ENCODE measurements at places on chromosomes 2 and 18.

GRCh38 chr2:189569295-189569910 lies 11.2 kb downstream of the SLC40A1 start:
- H3K4me1 ChIP-seq: peaks cover 39% of the 10 kb centered on the region
- H3K36me3 ChIP-seq: peaks cover 20% of the 10 kb centered on the region
- peak overlapping the region; percentile 93 for H3K27ac ChIP-seq
- no peaks in the 10 kb centered on the region for H3K27me3 ChIP-seq

- H3K4me1 ChIP-seq: no peaks in the 10 kb centered on the region
- no peak overlapping the region for H3K4me3 ChIP-seq
- no peaks in the 10 kb centered on the region for H3K36me3 ChIP-seq
- no peaks in the 10 kb centered on the region for H3K27me3 ChIP-seq
- no peak overlapping the region for H3K27ac ChIP-seq
Measured at GRCh38 chr2:143068509-143068908, 60.7 kb upstream of the ARHGAP15 start.

DNA sequence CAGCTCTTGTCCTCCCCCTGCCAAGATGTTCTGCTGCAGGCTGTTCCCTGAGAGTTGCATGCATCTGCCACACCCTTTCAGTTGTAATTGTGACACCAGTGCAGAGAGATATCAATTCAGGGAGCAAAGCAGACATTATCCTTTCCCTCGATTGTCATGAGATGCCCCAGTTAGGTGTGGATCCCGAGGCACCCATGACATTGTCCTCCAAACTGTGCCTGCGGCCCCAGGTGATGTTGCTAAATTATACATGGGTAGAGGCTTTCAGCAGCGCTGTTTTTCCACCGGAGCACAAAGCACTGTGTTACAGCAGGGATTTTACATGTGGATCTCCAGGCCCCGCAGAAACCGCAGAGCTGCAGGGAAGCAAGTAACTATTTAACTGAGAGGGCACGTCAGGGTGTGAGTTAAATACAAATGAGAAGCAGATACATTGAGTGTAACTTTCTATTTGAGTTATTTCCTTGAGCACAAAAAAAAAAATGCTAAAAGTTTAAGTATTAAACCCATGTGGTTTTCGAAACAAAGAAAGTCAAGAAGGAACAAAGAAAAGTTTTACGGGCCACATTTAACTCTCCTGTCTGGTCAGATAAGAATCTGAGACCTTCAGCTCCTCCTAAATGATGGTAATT lies 90.3 kb upstream of the BCL2L11 start:
- no peak for DNase-seq
- peaks cover 8% of the 10 kb centered on the region for H3K4me1 ChIP-seq
- no peak overlapping the region for H3K4me3 ChIP-seq
- H3K36me3 ChIP-seq: no peaks in the 10 kb centered on the region

DNA sequence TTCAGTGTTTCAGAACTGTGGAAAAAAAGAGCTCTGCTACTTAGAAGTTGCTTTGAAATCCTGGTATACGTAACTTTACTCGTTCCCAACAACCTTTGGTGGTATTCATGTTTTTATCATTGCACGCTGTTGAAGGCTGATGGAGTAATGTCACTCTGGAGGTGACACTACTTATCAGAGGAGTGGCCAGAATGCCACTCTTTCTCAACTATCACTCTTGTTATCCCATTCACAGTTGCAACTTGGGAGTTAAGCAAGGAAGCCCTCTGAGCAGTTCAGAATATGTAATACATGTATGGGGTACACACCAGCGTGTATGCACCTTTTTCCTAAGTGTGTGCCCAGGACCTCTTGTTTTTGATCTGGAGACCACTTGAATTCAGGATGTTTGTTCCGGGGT lies 53.6 kb downstream of the TANC1 start:
- no peak overlapping the region for H3K27ac ChIP-seq
- no peaks in the 10 kb centered on the region for H3K27me3 ChIP-seq
- peaks cover 6% of the 10 kb centered on the region for H3K4me1 ChIP-seq
- no peak for DNase-seq

GRCh38 chr2:186130748-186131641 lies 355.1 kb upstream of the ZC3H15 start:
- no peak for DNase-seq
- no peaks in the 10 kb centered on the region for H3K36me3 ChIP-seq
- no peaks in the 10 kb centered on the region for H3K4me1 ChIP-seq
- H3K27me3 ChIP-seq: no peaks in the 10 kb centered on the region

GRCh38 chr18:57921708-57922107 lies 118.6 kb upstream of the ATP8B1 start:
- H3K4me1 ChIP-seq: peaks cover 1% of the 10 kb centered on the region
- no peaks in the 10 kb centered on the region for H3K36me3 ChIP-seq
- H3K4me3 ChIP-seq: no peak overlapping the region
- H3K27me3 ChIP-seq: peaks cover 9% of the 10 kb centered on the region
- no peak overlapping the region for H3K27ac ChIP-seq

DNA sequence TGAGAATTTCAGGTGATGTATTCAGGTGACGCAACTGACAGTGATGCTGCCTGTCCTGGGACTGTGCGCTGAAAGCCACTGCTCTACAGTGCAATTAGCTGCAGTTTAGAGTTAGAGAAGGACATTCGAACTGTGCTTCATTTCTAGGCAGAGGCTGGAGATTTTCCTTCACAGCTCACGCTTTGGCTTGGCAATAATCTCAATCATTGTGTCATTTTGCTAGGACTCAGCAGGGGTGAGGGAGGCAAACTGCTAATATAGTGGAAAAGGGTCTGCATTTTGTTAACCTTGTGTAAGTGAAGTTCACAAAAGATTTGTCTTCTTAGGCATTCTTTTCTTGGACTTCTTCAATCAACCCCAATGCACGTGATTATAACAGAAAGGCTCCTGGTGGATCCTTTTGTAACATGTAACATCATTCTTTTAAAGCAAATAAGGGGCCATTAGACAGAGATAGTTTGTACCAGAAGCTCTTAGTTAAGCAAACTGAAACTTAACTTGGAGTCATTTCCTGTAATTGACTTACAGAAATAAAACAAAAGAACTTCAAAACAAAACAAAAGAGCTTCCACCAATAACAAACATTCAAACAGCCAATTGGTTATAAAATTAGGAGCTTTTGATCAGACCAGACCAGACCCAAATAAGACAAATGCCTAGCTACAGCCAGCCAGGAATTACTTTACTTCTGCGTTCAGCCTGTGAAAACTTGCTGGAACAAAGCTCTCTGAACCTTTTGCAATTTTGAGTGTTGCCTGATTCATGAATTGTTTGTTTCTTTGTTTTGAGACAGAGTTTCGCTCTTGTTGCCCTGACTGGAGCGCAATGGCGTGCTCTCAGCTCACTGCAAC lies 1376.3 kb upstream of the CELF4 start:
- H3K36me3 ChIP-seq: peaks cover 2% of the 10 kb centered on the region
- no peak for DNase-seq
- peak overlapping the region; percentile 93 for H3K27ac ChIP-seq
- H3K4me3 ChIP-seq: peak overlapping the region; percentile 82
- H3K4me1 ChIP-seq: peaks cover 6% of the 10 kb centered on the region
- peaks cover 5% of the 10 kb centered on the region for H3K27me3 ChIP-seq

DNA sequence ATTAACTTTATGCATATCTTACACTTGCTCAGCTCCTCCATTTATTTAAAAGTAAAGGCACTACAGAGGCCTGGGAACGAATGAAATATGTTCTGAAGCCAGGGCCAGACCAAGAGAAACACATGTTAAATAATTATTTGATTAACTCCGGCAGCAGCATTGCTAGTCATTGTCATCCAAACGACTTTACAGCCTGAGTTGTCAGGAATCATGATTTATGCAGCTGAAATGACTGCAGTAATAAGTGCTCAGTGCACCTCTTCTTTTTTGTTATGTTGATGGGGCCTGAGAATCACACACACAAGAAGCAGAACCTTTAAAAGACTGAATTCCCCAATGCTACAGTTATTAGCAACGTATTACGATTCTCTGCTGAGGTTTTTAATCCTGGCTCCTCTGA lies 58.9 kb downstream of the EPHA4 start:
- H3K36me3 ChIP-seq: peaks cover 3% of the 10 kb centered on the region
- peak overlapping the region; percentile 74 for H3K27ac ChIP-seq
- DNase-seq: no peak
- H3K27me3 ChIP-seq: no peaks in the 10 kb centered on the region
- peaks cover 11% of the 10 kb centered on the region for H3K4me1 ChIP-seq
- no peak overlapping the region for H3K4me3 ChIP-seq

GRCh38 chr2:105961599-105962146 lies 217.0 kb downstream of the NCK2 start:
- H3K27ac ChIP-seq: no peak overlapping the region
- H3K27me3 ChIP-seq: no peaks in the 10 kb centered on the region
- H3K4me3 ChIP-seq: no peak overlapping the region
- DNase-seq: no peak

DNA sequence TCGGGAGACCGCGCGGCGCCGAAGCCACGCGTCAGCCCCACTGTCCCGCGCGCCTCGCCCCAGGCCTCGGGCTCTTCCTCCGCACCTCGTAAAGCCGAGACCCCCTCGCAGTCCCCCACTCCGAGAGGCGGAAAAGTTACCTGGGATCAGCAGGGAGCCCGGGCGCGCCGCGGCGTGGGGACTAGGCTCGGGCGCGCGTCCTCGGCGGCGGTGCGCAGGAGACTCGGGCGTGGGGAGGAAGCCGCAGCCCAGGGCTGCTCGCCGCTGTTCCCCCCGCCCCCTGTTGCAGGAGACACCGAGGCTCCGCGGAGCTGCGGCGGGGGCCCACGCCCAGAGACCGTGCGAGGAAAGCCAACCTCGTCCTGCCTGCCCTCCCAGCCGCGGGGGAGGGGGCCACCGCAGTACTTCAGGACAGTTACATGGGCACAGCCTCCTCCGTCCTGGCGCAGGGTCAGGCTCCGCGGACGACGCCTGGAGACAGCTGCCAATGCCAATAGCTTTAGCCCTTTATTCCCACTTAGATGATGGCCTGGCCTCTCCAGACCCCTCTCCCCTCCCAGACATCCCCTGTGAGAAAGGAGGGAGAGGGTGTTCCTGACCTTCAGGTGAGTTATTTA lies at the start of gene EPB41L3:
Gene EPB41L3, minus strand, starts transcription at position 225 of the 617 bp plus-strand sequence. CDS start 54,814 bp downstream, outside the sequence.
- H3K4me3 ChIP-seq: peak within 1 kb of the TSS; percentile 65
- peaks cover 62% of the 10 kb centered on the region for H3K27me3 ChIP-seq
- peaks cover 2% of the 10 kb centered on the region for H3K4me1 ChIP-seq
- no peak within 1 kb of the TSS for H3K27ac ChIP-seq
- H3K36me3 ChIP-seq: peaks cover 2% of the 10 kb centered on the region
- no peak for DNase-seq

DNA sequence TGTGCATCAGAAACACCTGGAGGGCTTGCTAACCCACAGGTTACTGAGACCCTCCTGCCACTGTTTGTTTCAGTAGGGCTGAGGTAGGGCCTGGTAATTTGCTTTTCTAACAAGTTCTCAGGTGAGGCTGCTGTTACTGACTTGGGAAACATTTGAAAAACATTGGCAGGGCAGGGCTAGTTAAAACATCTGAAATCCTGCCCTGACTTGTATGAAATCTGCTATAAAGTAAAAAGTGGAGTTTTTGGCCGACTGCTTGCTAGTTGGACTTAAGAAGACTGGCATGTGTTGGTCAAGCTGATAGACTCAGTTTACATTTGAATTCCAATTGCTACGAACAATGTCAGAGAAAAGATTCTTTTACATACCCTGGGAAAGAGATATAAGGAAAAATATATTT lies 111.6 kb upstream of the DLX2 start:
- peaks cover 16% of the 10 kb centered on the region for H3K4me1 ChIP-seq
- no peaks in the 10 kb centered on the region for H3K27me3 ChIP-seq
- H3K36me3 ChIP-seq: peaks cover 2% of the 10 kb centered on the region
- no peak for DNase-seq
- H3K27ac ChIP-seq: no peak overlapping the region

GRCh38 chr18:8455661-8456614 lies 153.3 kb upstream of the RAB12 start:
- H3K4me1 ChIP-seq: no peaks in the 10 kb centered on the region
- DNase-seq: no peak
- no peak overlapping the region for H3K4me3 ChIP-seq
- H3K36me3 ChIP-seq: no peaks in the 10 kb centered on the region

DNA sequence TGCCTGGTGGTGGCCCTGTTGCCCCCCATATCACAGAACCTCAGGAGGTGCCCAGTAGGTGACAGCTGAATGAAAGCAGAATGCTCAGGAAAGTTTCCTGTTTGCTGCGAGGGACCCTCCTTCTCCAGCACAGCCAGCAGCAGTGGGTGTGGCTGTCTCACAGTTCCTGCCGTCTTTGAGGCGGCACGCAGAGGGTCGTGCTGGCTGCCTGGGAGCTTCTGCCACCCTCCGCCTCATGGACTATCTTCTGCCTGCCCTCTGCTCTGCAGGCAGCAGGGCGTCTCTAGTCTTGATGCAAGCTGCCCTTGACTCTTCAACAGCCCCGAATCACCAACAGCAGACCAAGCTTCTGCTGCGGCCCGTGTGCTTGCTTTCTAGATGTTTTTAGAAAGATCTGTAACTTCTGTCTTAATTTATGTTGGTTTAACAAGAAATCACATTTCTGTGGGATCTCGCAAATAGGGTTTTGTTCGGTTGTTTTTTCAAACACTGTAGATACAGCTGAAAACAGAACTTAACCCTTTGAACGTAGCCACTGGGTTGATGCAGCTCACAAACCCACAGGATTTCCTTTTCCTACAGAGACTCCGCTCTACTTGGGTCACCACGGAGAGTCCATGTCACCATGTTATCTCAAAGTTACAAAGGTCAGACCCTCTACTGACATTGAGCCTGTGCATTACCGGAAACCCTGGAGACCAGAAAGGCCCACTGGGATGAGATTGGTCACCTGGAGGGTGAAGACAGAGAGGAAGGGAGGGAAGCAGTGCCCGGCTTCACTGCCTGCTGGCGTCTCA lies 144.9 kb downstream of the ACOXL start:
- DNase-seq: no peak
- no peaks in the 10 kb centered on the region for H3K36me3 ChIP-seq
- H3K4me3 ChIP-seq: peak overlapping the region; percentile 47
- H3K27me3 ChIP-seq: peaks cover 20% of the 10 kb centered on the region
- peak overlapping the region; percentile 54 for H3K27ac ChIP-seq
- no peaks in the 10 kb centered on the region for H3K4me1 ChIP-seq

DNA sequence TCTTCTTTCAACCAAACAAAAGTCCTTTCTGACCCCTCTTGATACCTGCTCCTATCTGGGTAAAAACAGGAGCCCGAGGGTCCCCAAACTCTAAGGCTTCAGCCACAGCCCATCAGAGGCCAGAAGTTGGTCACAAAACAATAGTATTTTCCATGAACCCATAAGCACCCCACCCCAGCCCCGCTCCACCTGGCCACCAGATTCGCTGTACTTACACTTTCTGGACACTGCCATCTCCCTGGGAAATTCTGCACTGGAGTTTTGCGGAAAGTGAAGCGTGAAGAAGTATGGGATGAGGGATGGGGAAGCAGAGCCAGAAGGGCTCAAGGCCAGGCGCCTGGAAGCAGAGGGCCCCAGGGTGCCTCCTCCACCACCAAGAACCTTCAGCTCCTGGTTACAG lies 5.2 kb upstream of the RUFY4 start:
- no peak for DNase-seq
- H3K36me3 ChIP-seq: peaks cover 2% of the 10 kb centered on the region
- H3K4me1 ChIP-seq: peaks cover 6% of the 10 kb centered on the region

DNA sequence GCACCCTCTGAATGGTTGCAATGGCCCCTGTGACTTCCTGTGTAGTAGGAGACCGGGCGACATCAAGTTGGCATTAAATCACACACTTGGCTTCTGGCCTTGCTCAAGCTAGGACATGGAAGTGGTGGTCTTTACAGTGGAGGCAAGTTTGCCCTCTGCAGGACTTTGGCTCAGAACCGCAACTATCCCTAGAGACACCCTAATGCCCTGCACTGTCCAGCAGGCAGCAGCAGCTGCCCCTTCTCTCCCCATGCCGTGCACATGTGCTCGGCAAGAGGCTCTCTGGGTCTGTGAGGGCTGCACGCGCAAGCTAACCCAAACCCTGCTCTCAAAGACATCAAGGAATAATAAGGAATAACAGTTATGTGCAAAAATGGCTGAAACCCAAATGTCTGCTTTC lies 106.5 kb downstream of the COL6A3 start:
- no peak overlapping the region for H3K27ac ChIP-seq
- DNase-seq: no peak
- H3K36me3 ChIP-seq: peaks cover 2% of the 10 kb centered on the region
- no peaks in the 10 kb centered on the region for H3K4me1 ChIP-seq
- H3K4me3 ChIP-seq: no peak overlapping the region
